WTC11 (cell line): ENCODE measurements at places on chromosomes 5 and 9.

DNA sequence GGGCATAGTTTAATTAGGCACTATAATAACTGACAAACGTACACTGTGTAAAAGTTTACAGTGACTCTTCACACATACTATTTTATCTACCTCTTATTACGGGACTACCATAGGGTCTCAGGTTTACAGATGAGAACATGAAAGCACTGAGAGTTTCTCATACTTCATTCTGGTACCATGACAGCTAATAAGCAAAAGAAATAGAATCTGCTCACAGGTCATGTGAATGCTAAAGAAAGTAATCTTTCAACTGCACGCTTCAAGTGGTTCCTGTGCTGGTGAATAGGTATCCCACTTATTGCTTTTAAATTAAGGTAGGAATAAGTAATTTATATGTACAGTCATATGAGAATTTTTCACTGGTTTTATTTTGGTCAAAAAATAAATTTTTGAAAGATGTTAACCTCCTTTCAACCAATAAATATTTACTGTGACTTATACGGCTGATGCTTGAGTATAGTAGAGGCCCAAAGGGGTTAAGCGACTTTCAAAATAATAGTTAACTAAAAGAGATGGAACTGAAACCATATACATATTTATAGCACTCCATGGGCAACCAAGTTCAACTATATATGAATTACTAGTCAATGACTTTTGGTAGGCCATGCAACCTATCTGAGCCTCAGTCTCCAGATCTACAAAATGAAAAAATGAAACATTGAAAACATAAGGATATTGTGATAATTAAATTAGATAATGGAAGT, 8.1 kb downstream of the CDKN2A start:
- peaks cover 16% of the 10 kb centered on the region for H3K4me1 ChIP-seq
- no peak overlapping the region for H3K27ac ChIP-seq
- no peaks in the 10 kb centered on the region for H3K36me3 ChIP-seq
- peaks cover 100% of the 10 kb centered on the region for H3K27me3 ChIP-seq
- DNase-seq, result no peak

DNA sequence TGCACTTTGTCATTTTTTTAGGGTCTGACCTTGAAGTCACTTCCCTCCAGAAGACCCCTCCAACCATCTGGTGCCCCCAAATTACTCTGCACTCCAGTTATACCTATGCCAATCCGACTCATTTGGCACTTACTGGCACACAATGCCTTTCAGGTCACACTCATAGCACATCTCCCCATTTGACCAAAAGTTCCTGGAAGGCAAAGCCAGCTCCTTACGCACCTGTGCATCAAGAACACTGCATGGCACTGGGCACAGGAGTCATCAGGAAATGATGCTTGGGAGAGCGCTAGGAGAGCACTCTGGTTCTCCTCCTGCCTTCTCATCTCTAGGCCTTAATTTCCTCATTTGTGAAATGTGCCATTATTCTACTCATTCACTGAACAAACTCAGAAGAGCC, 2.9 kb downstream of the TNIP1 start:
- peaks cover 29% of the 10 kb centered on the region for H3K4me1 ChIP-seq
- no peak overlapping the region for H3K4me3 ChIP-seq
- H3K27me3 ChIP-seq, result no peaks in the 10 kb centered on the region
- H3K27ac ChIP-seq, result peak overlapping the region; percentile 49; the same call in 1 of the 2 replicates
- H3K36me3 ChIP-seq, result no peaks in the 10 kb centered on the region

GRCh38 chr5:66597183-66597757, 1.1 kb downstream of the MAST4 start:
- peaks cover 24% of the 10 kb centered on the region for H3K4me1 ChIP-seq
- peaks cover 55% of the 10 kb centered on the region for H3K27me3 ChIP-seq
- peak overlapping the region; percentile 89 for H3K4me3 ChIP-seq
- no peaks in the 10 kb centered on the region for H3K36me3 ChIP-seq
- H3K27ac ChIP-seq, result no peak overlapping the region

- no peaks in the 10 kb centered on the region for H3K4me1 ChIP-seq
- DNase-seq, result no peak
- no peak overlapping the region for H3K27ac ChIP-seq
- H3K27me3 ChIP-seq, result no peaks in the 10 kb centered on the region
- peaks cover 44% of the 10 kb centered on the region for H3K36me3 ChIP-seq
- H3K4me3 ChIP-seq, result no peak overlapping the region
Observed at GRCh38 chr5:40171971-40172370, 507.7 kb upstream of the PTGER4 start.

GRCh38 chr9:84775056-84775643, 105.6 kb downstream of the NTRK2 start:
- peaks cover 3% of the 10 kb centered on the region; the same call in 1 of the 2 replicates for H3K4me1 ChIP-seq
- no peak overlapping the region for H3K27ac ChIP-seq
- no peaks in the 10 kb centered on the region for H3K27me3 ChIP-seq
- H3K4me3 ChIP-seq, result no peak overlapping the region
- no peak for DNase-seq
- no peaks in the 10 kb centered on the region for H3K36me3 ChIP-seq

- H3K36me3 ChIP-seq, result no peaks in the 10 kb centered on the region
- H3K27me3 ChIP-seq, result no peaks in the 10 kb centered on the region
- H3K4me3 ChIP-seq, result no peak overlapping the region
Observed at GRCh38 chr9:117354997-117355396, 59.9 kb downstream of the ASTN2 start.

DNA sequence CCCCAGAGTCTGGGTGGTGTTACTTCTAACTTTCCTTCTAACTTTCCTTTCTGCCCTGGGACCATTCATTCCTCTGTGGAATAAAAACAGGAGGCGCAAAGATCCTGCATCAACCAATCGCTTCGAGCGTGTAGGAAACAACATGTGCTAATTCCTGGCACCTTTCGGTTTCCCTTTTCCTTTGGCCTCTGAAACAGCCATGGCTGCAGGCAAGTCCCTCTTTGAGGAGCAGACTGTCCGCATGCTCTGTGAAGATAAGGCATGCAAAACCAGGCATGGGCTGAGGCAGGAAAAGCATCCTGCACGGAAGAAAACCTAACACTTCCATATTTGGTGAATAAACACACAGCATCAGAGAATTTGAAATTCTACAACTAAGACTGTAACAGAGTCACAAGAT, 128.3 kb downstream of the HSD17B3 start:
- H3K4me1 ChIP-seq, result peaks cover 23% of the 10 kb centered on the region
- no peaks in the 10 kb centered on the region for H3K27me3 ChIP-seq
- no peak overlapping the region for H3K4me3 ChIP-seq
- H3K27ac ChIP-seq, result no peak overlapping the region
- H3K36me3 ChIP-seq, result no peaks in the 10 kb centered on the region
